ENCODE measurements at places on chromosomes 4 and X.
A peak's percentile ranks its signal among the peaks of the same experiment; 100 is the strongest.

DNA sequence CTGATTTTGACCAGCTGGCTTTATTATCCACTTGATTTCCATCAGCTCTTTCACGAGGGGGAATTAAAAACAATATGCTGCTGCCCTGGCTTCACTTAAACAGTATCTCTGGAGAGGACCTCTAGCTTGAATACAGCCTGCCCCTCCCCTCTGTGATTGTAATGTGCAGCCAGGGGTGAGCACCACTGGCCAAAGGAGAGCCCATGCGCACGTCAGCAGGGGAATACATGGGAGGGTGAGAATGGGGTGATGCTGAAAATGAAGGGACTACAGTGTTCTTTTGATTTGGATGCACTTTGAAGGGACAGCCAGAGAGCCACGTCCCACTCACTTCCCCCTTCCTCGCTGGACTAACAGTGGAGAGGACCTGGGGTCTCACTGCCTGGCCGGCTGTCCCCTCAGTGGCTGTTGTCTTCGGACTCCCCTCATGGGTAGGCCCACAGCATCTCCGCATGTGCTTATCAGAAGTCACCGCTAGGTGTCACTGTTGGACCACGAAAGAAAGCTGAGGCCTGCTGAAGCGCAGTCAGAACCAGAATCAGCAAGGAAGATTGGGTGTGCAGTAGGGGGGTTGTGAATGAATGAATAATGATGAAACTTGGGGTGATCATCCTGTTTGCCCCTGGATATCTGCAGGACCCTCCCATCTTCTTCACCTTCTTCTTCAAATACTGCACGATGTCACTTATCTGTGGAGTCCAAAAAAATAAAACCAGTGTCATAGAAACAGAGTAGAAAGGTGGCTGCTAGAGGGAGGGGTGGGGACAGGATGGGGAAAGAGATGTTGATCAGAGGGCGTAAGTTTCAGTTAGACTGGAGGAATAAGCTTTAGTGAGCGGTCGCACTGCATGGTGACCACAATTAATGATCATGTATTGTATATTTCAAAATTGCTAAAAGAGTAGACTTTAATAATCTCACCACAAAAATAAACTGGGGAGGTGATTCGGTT lies 32.8 kb downstream of the CLCN4 start:
- DNase-seq = peak; percentile 60

- peak; percentile 8 for DNase-seq
These were observed 81.8 kb upstream of the NAP1L5 start for GRCh38 chr4:88779431-88779830.

GRCh38 chr4:158894826-158895225 lies 126.0 kb downstream of the FNIP2 start:
- no peak for DNase-seq

DNA sequence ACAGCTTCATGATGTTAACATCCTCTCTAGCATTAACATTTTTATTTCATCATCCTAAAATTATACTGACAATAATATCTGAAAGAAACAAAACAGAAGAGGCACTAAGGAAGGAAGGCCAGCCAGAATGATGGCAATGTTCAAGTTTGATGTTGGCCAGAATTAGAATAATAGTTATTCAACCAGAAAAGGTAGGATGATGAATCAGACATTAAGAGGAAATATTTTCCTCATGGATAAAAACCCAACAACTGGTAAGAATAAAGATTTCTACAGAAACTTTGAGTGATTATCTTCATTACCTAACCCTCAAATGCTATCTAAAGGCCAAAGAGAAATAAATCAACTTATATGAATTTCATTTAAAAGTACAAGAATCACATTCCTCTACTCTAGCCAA lies 105.2 kb downstream of the PDE5A start:
- no peak for DNase-seq

DNA sequence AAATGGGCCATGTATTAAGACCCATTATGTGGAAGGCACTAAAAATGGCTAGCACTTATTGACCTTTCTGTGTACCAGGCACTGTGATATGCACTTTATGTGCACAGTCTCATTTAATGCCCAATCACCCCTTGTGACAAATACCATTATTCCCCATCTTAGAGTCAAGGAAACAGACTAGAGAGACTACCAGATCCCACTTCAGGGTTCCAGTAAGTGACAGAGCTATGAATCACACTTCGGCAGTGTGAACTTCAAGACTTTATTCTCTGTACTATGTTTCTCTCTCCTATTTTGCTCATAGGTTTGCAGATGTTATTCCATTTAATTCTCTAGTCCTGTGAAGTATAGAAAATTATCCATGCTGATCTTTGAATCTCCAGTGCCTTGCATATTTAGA lies 107.0 kb downstream of the NFKB1 start:
- peak; percentile 21 for DNase-seq

- no peak for DNase-seq
These were observed 74.4 kb downstream of the AFF1 start for GRCh38 chr4:87009095-87009648.

DNA sequence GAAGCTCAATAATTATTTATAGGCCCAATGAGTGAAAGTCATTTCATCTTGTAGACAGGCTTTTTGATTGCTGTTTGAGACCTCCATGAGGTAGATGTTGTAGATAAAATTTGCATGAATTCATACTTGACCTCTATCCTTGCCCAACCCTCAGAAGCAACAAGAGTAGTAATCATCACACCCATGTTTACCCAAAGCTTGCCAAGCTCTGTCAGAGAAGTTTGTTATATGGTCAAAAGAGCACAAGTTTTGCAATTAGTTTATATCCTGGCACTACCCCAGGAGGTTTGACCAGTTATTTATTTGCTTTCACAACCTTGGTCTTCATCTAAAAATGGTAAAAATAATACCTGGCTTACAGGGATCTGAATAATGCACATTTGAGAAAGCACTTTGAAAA lies 20.7 kb downstream of the ADH7 start:
- no peak for DNase-seq

DNA sequence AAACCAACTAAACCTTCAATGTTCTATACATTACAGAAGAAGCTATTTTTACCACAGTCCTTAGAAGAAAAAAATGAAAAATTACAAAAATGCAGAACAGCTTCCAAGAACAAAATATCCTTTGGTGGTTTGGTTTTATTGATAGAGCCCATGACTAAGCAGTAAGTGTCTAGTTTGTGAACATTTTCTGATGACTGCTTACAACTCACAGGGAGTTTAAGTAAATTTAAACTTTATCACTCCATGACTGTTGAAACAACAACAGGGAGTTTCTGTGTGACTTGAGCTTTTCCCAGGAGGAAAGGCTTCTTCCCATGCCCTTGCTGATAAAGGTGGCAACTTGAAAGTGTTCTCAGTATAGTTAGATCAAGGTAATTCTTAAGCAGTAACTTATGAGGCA lies 2.9 kb downstream of the PF4 start:
- peak; percentile 11 for DNase-seq

DNA sequence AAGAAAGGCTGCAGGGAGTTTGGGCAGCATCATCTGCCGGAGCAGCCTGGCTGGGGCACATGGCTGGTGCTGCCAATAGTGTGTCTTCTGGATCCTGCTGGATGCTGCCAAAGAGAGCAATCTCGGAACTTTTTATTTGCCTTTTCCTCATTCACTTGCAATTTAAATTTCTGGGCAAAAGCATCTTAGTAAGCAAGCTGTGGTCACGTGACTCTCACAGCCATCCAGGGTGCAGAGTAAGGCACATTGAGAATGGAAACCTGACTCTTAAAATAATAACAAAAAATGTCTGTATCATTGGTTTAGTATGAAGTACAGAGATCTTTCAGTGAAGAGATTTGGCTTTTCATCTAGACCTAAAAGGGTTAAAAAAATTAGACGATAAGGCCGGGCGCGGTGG lies 910.3 kb downstream of the STIM2 start:
- no peak for DNase-seq

GRCh38 chrX:132393485-132393884 lies 95.4 kb downstream of the MBNL3 start:
- no peak for DNase-seq

DNA sequence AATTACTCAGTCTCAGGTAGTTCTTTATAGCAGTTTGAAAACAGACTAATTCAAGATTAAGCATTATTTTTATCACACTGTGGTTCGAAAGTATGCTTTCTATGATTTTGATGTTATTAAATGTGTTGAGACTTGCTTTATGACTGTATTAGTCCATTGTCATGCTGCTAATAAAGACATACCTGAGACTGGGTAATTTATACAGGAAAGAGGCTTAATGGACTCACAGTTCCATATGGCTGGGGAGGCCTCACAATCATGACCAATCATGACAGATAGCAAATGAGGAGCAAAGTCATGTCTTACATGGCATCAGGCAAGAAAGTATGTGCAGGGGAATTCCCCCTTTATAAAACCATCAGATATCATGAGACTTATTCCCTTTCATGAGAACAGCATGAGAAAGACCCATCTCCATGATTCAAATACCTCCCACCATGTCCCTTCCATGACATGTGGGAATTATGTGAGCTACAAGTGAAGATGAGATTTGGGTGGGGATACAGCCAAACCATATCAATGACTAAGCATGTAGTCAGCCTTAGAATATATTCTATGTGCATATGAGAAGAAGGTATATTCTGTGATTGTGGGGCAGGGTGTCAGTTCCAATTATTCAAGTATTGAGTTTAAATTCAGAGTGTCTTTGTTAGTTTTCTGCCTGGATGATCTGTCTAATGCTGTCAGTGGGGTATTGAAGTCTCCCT lies 44.6 kb upstream of the UGT2A1 start:
- DNase-seq = no peak

DNA sequence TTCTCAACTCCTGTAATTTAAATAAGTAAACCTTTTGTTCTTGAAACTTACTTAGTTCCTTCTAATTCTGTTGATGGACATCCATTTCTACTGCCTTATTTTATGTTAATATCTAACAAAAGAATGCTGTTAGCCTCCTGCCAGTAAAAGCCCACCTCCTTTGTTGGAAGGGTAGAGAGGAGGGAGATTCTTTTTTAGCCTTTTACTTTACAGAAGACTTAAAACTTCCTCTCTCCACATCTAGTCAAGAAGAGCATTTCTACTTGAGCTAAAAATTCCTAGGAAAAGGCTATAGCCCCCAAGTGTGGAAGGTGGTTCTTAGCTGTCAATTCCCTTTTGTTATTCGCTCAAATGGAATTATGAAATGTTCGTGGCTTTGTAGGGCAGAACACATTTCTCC lies 118.7 kb downstream of the ZIC3 start:
- no peak for DNase-seq

GRCh38 chrX:48695534-48695896 lies 1.0 kb upstream of the SUV39H1 start:
- DNase-seq = peak; percentile 44

GRCh38 chrX:115029869-115030570 lies 12.6 kb upstream of the IL13RA2 start:
- DNase-seq = no peak

Data from RPMI7951 (cell line).